Keratinocyte (primary cell): ENCODE measurements at places on chromosomes 3 and 15.

- no peak for DNase-seq
Observed at GRCh38 chr15:62390791-62391640, 225.9 kb upstream of the C2CD4B start.

- DNase-seq: no peak
Observed at GRCh38 chr3:43736558-43737440, 46.1 kb downstream of the ABHD5 start.

DNA sequence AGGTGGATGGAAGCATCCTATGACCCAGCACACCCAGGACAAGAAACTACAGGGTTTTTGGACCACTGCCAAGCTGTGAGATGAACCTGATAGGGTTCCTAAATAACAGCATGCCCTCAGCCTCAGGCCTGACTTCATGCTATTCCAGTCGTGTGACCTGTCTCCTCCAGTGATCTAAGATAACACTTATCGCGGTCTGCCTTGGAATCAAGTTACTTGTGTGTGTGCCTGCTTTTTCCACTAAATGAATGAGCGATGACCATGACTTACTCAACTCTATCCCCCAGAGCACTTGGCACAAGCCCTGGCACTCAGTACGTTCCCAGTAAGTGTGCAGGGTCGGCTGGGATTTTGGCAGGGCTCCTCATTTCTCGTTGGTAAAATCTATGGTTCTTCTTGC, 172.7 kb upstream of the TP63 start:
- DNase-seq: peak; percentile 83

- no peak for DNase-seq
Observed at GRCh38 chr3:3097958-3098357, 12.2 kb downstream of the IL5RA start.

DNA sequence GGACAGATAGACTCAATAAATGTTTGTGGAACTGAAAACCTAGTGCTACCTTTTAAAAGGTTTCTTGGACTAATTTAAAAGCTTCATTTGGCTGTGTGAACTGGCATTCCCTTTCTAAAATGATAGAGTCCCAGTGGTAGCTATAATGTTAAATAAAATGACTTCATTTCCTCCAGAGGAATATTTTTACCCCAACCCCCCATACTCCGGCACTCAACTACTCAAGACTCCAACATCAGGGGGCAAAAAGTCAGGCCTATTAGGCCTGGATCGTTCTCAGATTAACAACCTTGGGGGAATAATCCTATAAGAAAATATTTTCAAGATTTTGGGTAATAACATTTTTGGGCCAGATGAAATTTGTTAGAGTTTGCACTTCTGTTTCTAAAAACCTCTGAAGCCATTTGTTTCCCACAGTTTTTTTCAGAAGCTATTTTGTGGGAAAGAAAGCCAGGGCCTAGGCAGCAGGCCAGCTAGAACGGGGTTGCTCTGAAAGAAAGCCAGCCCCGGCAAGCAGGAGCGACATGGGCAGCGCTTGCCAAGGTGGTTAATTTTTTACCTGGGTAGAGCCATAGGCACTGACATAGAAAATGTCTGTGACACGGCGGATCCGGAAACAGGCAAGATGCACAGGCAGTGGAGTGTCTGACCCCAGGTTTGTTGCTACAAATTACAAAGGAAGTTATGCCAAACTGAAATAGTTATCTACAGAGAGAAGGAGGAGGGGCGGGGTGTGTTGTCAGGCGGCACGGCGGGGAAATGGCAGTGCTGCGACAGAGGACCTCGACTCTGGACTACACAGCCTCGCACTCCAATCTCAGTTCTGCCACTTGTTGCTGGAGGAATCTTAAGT, 84.6 kb downstream of the MAGI1 start:
- DNase-seq: no peak

- DNase-seq: no peak
Observed at GRCh38 chr3:46462111-46462510, 2.6 kb downstream of the LTF start.

DNA sequence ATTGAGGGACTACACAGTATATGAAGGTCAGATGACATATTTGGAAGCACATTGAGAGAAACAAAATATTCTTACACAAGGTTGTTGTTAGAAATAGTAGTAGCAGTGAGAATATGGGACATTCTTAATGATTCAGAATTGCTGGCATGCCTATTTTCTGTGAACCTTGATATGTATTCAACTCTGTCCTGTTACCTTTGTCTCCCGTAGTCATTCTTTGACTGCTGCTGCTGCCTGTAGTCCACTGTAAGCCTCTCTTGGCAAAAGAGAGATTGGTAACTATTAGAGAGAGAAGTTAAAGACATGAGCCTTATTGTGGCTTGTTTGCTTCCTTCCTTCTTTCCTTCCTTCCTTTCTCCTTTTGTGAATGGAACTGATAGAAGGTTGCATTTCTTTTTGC, 64.5 kb downstream of the TCF12 start:
- no peak for DNase-seq

DNA sequence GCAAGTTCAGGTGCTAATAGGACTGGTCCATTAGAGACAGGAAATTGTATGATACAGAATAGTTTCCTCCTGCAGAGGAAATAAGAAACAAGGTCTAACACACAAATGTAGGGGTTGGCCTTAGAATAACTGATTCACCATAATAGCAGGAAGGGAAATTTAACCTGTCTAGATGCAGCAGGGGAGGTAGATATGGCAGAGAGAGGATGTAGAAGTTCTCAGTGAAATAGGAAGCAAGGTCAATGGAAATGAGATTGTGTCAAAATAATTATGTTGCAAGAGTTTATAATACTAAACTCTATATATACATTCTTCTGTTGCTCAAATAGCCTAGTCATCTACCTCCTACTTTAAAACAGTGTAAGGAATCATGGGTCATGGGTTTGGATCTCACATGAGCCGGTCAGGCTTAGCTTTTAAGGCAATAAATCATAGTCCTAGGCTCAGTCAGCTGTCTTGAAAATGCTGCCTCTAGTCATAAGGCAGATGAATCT, 17.0 kb downstream of the BCL2A1 start:
- DNase-seq: no peak

DNA sequence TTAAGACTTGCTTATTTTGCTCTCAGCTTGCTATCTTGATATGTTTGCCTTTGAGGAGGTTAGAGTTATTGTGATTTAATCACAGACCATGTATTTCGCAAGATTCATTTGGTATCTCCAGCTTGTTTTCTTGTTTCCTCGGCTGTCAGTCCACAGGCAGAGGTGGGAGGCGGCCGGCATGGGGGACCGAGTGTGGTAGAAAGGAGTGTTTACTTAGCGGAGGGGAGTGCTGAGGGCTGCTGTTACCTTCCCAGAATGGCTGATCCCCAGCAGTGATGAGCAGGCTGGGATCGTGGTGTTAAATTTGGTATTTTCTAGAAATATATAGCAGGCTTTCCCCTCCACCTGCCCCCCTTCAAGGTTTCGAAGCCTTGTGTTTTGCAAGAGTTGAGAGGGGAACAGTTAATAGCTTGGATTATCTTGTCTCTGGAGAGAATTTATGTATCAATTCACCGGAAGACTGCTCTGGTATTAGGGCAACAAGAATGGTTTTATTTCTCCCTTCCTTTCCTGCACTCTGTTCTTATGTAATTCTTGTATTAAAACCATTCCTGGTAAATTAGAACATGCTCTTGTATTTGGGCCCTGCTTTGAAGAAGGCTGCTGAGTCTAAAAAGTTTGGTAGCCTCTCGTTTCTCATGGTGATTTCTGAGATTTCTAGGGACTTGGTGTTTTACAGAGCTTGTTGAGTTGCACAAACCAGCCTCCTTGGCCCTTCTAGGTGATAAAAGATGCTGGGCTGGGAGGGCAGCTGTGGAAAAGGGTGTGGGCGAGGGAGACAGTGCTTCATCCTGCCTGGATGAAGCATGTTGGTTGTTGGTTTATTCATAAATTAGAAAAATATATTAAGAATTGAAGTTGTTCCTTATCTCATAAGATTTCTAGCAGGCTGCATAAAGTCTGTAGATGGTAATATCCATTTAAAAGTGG, 151.4 kb downstream of the IGF1R start:
- no peak for DNase-seq

DNA sequence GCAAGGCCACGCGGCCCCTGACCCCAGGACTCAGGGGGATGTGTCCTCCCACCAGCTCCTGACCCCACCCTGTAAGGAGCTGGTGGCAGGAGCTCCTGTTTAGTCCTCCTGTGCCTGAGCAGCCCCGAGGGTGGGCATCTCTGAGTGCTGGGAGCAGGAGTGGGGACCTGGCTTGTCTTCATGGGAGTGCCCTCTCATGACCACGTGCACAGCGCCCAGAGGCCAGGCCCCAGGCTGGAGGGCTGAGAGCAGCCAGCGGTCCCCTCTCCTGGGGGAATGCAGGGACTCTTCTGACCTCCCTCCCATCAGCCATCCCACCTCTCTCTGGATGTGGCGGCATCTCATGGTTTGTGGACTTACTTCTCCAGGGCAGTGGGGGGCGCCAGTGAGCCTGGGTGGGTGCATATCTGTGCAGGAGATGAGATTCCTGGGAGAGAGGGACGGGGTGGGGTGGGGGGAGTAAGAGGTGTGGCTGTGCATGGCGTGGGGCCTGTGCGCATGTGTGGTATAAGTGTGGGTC, 205.6 kb downstream of the TBC1D2B start:
- DNase-seq: no peak

DNA sequence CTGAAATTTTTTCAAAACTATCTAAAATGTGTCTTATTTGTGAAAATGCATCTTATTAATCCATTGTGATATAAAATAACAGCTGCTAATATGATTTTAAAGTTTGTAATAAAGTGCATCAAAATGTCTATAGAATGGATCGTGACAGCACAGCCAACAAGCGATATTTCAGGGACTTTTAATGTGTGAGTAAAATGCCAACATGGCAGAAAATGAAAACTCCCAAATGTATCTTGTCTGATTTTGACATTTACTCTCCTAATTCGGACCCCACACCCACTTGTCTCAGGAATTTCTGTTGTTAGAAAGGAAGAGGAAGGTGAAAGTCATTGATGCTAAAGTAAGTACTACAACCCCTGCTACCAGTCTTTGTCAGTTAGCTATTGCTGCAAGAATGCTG, 273.9 kb downstream of the SATB1 start:
- DNase-seq: no peak

DNA sequence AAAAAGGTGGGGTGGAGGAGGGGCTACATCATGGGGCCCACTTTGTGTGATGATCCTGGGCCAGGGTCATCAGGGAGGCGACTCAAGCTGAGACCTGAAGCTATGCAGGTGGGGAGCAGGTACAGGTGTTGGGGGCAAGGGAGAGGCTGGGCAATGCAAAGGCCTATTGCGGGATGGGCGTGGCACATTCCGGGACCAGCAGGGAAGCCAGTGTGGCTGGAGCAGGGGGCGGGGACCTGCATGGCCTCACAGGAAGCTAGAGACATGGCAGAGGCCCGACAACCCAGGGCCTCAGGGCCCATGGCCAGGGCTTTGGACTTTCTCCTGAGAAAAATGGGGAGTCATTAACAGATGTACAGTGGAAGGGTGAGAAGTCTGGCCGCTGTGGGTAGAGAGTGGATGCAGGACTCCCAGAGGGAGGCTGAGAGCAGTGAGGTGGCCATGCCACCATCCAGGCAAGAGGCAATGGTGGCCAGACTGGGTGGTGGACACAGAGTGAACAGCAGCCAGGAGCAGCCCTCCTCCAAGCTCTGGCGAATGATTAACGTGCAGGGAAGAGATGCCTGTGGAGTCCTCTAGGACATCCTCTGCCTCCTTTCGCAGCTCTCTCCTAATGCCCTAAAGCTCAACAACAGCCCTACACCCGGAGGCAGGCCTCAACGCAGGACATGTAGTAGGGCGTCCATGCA, 122.6 kb upstream of the ATP2B2 start:
- no peak for DNase-seq

GRCh38 chr3:173030273-173030672, 110.8 kb downstream of the SPATA16 start:
- DNase-seq: no peak

- DNase-seq: no peak
Observed at GRCh38 chr3:189698811-189699210, 67.6 kb downstream of the TP63 start.

- DNase-seq: no peak
Observed at GRCh38 chr15:73758461-73758860, 5.3 kb upstream of the INSYN1 start.

DNA sequence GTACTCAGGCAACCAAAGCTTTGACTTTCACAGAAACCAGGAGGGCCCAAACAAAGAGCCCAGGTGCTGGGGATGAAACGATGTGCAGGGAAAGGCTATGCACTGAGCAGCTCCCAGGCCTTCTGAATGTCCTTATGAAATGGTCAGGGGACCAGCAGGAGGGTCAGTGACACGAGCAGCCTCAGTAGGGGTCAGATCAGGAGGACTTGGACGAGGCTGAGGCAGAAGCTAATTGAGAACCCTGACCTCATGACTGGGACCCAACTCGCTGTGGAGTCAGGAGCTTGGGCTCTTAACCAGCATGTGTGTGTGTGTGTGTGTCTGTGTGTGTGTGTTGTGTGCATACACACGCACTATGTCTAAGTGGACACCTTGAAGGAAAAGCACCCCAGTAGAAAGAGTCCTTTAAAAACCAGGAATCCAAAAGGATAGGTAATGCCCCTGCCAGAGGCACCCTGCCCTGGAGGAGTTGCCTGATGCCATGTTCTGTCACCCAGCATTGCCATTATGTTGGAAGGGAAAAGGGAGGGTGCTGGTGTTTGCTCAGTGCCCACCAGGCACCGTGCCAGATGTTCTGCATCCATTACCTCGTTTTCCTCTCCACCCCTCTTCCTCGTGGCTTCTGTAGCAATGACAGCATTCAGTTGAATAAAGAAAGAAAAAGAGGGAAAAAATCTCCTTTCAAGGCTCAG, 50.9 kb downstream of the CORO2B start:
- no peak for DNase-seq

GRCh38 chr3:41141433-41142167, 57.7 kb upstream of the CTNNB1 start:
- no peak for DNase-seq

- DNase-seq: no peak
Observed at GRCh38 chr3:59483191-59483590, 433.4 kb upstream of the CFAP20DC start.

GRCh38 chr15:42110367-42110766, 16.0 kb upstream of the PLA2G4D start:
- no peak for DNase-seq

DNA sequence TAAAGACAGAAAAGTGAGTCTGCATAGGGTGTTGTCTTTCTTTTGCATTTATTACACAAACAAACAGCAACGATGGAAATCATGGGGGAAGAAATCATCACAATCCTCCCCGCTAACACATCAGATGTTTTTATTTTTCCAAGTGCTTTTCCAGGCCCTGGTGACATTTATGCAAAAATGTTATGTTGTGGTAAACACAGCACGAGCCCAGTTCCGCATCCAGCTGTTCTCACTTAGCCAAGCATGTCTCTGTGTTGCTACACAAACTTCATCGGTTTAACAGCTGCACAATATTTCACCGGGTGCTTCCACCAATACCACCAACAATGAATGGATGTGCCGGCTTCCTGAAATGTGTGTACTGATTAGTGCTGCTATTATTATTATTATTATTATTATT, 53.7 kb upstream of the ABHD17C start:
- no peak for DNase-seq

GRCh38 chr3:159520638-159521037, 468.0 kb upstream of the IL12A start:
- no peak for DNase-seq

DNA sequence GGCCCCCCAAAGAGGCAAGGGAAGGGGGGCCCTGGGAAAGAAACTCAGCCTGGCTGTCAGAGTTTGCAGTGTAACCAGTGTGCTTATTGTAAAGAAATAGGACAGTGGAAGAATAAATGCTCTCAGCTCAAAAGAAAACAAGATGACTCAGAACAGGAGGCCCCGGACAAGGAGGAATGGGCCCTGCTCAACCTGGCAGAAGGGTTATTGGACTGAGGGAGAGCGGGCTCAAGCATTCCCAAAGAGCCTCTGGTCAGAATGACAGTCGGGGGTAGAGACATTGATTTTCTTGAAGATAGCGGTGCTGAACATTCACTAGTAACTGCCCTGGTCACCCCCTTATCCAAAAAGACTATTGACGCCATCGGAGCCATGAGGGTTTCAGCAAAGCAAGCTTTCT, 100.4 kb upstream of the OSBPL11 start:
- no peak for DNase-seq
